ENCODE measurements at places on chromosomes 5 and 9.
A peak's percentile ranks its signal among the peaks of the same experiment; 100 is the strongest.

GRCh38 chr5:154373326-154373725, 72.5 kb upstream of the SAP30L start:
- no peak for DNase-seq

GRCh38 chr5:106397700-106398099, 1273.0 kb downstream of the EFNA5 start:
- DNase-seq: peak; percentile 1

GRCh38 chr5:180133060-180133459, 61.5 kb upstream of the RNF130 start:
- DNase-seq: no peak

GRCh38 chr9:93357649-93358048, 93.8 kb upstream of the FAM120A start:
- DNase-seq: no peak

- no peak for DNase-seq
Measured at GRCh38 chr5:142571371-142571770, 114.5 kb downstream of the FGF1 start.

DNA sequence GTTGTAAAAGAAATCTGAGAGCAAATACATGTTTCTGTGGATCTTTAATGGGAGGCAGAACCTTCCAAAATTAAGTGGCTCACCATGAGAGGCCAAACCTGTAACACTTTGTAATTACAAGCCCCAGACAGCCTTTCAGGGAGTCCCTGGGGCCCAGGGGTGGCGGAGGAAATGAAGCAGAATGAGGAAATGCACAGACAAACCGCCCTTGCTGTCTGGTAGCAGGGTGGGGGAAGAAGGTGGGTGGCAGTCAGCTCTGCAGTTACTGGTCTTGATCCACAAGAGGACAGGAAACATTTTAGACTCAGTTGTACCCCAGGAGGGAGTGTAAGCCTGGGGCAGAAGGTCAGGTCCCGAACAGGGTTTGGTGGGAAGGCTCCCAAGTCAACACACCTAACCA, 6.5 kb downstream of the ARL14EPL start:
- DNase-seq: no peak

- no peak for DNase-seq
Measured at GRCh38 chr9:23630488-23630887, 195.6 kb downstream of the ELAVL2 start.

DNA sequence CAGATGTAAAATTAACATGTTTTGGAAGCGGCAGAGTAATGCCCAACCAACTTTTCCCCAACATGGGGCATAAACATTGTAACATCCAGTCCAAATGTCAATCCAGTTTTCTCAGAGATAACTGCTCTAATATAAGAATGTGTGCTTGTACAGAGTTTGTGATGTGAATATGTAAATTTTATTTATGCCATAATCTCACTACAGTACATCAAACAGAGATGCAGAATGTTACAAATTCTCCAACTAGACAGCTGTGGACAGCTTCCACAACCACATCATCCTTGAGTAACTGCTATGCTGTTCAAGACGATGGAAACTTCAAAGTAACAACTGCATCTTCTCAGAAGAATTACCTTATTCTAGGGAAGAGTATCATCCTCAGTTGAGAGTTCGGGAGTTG, 109.9 kb downstream of the GLDC start:
- no peak for DNase-seq

- DNase-seq: no peak
Measured at GRCh38 chr5:128334010-128334716, 203.9 kb downstream of the FBN2 start.

DNA sequence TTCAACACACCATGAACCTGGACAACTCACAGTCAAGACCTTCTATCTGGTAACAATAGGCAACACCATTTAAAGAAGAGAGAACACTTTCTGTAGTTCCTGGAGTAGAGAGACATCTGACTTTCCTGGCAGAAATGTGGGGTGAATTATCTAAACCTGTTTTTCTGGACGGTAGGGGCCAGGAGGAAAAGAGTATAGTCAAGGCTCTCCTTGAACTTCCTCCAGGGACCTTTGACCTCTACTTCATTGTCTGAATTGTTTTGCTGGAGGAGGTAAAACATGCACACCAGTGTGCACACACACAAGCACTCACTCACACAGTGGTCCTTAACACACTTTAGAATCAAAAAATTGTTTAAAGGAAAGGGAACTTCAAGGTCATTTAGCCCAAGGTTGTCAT, 13.2 kb downstream of the S100Z start:
- no peak for DNase-seq

DNA sequence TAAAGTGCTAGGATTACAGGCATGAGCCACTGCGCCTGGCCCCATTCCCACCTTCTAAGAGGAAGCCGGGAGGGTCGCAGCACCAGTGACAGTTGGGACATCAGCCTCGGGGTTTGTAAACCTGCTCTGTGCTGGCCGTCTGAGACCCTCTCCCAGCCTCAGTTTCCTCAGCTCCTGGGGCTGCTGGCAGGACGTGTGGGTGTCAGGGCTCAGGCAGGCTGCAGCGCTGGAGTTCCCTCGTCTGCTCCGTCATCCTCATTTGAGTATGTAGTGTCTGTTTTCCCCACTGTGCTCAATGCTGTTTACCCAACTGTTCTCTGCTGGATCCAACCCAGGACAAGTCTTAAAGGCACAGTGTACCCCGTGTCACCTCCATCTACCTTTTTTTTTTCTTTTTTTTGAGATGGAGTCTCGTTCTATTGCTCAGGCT, 2.0 kb upstream of the NINJ1 start:
- no peak for DNase-seq

DNA sequence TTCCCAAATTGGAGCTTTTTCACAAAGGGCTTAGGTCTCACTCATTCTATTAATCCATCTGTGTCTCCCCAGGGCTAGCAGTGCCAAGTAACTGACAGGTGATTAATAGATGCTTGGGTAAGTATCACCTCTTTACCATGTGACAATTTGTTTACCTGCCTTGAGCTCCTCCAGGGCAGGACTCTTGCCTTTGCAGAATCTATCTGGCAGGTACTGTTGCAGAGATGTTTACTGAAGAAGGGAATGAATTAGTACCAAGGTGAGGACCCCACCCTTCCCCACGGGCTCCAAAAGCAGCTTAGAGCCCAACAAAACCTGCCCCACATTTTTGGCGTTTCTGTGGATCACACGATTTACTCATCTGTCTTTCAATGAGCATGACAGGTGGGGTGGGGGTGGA, 698 bp upstream of the TGFBI start:
- DNase-seq: no peak

- no peak for DNase-seq
Measured at GRCh38 chr5:155530046-155530445, 516.5 kb downstream of the KIF4B start.

DNA sequence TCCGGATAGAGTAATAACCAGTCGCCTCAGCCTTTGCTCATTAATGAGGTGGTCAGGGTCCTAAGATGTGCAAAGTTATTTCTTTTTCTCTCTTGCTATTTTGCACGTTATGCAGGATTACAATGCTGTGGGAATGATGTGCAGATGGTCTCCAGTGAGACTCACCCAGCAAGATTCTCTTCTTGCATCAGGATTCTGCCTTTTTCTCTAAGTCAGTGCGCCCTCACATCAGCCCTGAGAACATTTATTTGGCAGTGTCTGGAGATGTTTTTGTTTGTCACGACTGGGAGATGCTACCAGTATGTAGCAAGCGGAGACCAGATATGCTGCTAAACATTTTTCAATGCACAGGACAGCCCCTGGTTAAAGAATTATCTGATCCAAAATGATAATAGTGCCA, 280.3 kb upstream of the WWC1 start:
- DNase-seq: no peak

DNA sequence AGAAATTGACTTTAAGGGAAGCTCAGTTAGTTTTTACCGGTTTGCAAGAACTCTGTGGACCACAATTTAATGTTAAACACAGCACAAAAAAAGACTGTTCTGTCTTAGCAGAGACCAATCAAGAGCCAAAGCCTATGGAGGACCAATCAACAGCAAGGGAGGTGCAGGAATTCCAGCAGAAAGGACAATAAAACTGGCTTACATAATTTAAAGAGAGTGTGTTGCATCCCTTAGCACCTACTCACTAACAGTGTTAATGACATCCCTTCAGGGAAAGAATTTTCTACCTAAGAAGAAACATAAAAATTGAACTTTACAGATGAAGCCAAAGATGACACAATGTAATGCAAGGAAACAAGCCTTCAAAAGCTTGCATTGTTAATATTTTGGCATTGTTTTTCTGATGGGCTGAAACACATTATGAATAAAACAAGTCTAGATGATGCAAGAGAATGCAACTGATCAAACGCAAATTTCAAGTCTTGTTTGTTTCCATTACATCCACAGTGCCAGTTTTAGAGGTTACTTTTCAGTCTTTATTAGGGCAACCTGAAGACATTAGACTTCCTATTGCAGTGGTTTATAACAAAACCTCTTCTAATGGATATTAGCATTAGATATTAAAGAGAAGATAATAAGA, 111.3 kb upstream of the FST start:
- no peak for DNase-seq

Data from NT2/D1 (cell line).